ENCODE measurements at places on chromosomes 3 and 15. TPM values are rescaled to one million over a fixed set of nuclear protein-coding genes. Genes with fewer than 3 reads are reported as not detected.

The MNS1 gene
- total RNA-seq = 1.8 TPM

- DNase-seq = no peak
Observed at GRCh38 chr3:169509359-169509758, 154.2 kb downstream of the MECOM start.

GRCh38 chr3:194672876-194673275 lies 885 bp upstream of the LSG1 start:
- no peak for DNase-seq

- no peak for DNase-seq
Observed at GRCh38 chr15:47669221-47669620, 48.1 kb upstream of the SEMA6D start.

The CLDN18 gene
- not detected for total RNA-seq

- DNase-seq = no peak
Observed at GRCh38 chr15:42528970-42529369, 19.6 kb downstream of the LRRC57 start.

DNA sequence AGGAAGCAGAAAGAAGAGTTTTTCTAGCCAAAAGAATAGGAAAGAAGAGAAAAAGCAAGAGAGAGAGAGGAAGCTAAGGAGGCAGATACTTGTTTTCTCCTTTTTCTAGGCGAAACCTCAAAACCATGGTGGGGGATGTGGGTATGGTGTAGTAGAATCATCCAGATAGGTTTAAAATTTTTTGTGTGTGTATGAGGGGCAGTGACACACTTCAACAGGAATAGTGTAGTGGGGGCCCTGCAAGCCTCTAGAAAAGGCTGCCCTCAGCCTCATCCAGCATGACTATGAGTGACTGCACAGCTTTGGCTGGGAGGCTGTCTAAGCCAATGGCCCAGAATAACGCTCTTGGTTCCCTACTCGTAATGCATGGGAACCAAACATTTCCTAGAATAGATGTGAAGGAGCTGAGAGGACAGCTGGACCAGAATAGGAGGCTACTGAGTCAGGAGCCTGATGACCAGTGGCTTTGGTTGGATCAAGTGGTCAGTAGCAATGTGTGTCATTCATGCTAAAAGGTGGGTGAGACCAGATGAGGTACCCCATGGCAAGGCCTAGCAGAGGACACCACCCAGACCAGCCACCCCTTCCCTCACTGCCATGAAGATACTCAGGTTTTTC lies 24.4 kb downstream of the MOBP start:
- no peak for DNase-seq

- DNase-seq = no peak
Observed at GRCh38 chr3:113454057-113454456, 12.8 kb upstream of the CFAP44 start.

- DNase-seq = peak; percentile 84
Observed at GRCh38 chr15:73700041-73700842, 16.1 kb downstream of the CD276 start.

The LRRIQ4 gene
- not detected for total RNA-seq

The CISH gene
- total RNA-seq = 15.5 TPM

The COL6A5 gene
- not detected for total RNA-seq

- no peak for DNase-seq
Observed at GRCh38 chr3:194392576-194392975, 6.5 kb downstream of the GP5 start.

GRCh38 chr3:136685882-136686281 lies 66.3 kb downstream of the STAG1 start:
- no peak for DNase-seq

- DNase-seq = no peak
Observed at GRCh38 chr3:101039285-101039684, 46.1 kb upstream of the ABI3BP start.

The DUSP7 gene
- total RNA-seq = 12.4 TPM

The PLSCR5 gene
- not detected for total RNA-seq

- DNase-seq = no peak
Observed at GRCh38 chr3:151403246-151403645, 18.7 kb upstream of the P2RY12 start.

DNA sequence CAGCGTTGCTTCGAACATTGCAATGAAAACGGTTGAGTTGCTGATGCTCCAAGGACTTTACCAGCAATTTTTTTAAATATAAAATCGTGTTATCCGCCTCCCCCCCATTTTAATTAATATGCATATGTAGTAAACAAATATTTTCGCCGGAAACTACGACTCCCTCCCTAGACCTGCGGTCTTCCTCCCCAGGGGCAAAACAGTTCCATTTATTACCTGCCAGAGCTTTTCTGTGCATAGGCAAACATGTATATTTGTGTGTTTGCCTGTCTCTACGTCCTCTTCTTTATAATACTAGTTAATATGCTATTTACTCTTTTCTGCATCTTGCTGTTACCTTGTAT lies 593 bp upstream of the RSL24D1 start:
- no peak for DNase-seq

The GABRG3 gene
- not detected for total RNA-seq

DNA sequence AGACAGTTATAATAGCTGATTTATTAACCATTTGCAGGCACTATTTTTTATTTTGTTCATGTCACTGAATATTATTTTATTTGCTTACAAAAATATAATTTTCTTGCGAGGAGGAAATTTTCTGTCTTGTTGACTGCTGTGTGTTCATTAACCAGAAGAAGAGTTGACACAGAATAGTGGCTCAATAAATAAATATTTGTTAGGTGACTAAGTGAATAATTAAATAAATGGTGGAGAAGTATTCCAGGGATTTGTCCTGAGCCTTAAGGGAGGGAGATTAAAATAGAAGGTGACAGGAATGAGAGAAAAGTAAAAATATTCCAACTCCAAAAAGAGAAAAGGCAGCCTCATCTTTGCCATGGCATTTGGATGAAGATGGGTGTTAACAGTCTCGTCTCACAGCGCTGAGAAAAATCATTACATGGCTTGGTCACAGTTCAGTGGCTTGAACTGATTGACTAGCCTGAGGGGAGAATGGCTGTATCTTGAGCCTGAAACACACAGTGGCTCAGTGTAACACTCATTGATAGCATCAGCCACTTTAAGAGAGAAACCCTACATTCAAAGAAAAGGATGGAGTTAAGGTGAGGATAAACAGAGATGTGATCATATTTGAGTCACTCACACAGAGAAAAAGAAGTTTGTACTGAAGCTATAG lies 449.9 kb upstream of the NAALADL2 start:
- DNase-seq = no peak

- DNase-seq = no peak
Observed at GRCh38 chr3:172074032-172074431, 34.7 kb downstream of the FNDC3B start.

DNA sequence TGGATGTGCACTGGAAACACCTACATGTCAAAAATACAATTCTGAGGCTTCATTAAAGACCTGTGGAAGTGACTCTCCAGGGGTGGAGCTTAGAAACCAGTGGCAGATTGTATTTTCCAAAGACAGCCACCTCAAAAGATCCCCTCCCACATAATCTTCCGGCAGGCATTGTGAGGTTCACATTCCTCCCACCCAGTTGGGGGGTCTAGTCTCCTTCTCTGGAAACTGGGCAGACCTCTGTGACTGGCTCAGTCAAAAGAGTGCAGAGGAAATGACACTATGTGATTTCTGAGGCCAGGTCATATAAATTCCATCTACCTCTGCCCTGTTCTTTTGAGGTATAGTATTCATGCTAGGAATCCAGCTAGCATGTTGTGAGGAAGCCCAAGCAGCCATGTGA lies 1.9 kb upstream of the CFAP92 start:
- no peak for DNase-seq

DNA sequence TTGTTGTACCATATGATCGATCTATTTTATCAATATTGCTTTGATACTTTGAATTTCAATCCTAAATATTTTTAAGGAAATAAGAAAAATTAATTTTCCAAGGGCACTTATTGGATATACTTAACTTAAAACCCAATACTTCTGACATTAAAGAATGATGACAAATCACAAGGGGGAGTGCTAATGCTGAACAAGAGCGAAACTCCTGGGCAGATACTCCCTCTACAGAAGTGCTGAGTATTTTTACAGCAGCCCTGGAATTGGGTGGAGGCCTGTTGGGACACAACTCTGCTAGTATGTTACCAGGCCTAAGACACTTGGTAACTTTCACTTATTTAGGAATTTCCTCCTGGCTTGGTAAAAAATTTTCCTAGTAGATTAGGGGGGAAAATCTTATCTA lies 46.2 kb downstream of the DENND6A start:
- no peak for DNase-seq

GRCh38 chr3:8451696-8452095 lies 49.9 kb upstream of the LMCD1 start:
- DNase-seq = no peak

The MGA gene
- total RNA-seq = 53.8 TPM

The MORC1 gene
- 0.22 TPM for total RNA-seq

DNA sequence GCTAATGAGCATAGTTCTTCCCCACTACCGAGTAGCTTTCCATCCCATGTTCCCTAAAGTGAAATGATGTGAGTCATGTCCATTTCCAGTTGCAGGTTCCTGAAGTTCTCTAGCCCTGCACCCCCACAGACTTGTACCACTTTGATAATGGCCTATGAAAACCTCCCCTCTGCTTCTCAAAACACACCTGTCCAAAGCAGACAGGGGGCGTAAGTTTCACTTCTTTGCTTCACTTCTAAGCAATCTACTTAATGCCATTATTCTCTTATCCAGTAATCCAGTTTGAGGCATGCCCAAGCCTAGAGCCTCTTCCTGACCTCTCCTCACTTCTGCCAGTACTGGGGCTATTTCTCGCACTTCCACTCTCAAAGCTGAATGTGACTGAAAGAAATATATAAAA lies 305.1 kb downstream of the IGSF11 start:
- DNase-seq = no peak

The GOLGA6L7 gene
- total RNA-seq = not detected

DNA sequence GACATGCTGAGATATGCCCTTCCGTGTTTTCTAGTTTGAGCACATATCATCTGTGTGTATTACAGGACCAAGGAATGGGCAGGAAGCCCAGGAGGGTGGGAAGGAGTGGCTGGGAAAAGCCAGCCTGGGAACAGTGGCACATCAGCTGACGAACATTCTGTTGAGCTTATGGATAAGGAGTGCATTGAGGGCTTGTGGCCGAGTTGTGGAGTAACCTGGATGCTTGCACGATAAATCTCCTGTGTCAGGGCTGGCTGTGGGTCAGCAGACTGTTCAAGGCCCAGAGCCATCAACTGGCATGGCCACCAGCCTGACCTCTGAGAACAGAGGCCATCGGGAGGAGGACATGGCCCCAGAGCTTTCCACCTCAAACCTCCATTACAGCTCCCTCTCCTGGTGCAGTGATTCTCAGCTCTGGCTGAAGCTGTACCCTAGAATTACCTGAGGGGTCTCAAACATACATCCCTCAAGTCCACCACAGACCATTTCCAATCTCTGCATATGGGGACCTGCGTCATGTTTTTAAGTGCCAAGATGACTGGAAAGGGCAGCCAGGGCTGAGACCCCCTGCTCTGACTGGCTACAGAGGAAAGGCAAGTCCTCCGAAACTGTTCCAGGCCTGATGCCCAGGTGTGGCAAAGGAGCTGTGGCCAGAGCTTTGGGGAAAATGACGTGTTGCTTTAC lies 4.8 kb upstream of the VILL start:
- DNase-seq = peak; percentile 12

DNA sequence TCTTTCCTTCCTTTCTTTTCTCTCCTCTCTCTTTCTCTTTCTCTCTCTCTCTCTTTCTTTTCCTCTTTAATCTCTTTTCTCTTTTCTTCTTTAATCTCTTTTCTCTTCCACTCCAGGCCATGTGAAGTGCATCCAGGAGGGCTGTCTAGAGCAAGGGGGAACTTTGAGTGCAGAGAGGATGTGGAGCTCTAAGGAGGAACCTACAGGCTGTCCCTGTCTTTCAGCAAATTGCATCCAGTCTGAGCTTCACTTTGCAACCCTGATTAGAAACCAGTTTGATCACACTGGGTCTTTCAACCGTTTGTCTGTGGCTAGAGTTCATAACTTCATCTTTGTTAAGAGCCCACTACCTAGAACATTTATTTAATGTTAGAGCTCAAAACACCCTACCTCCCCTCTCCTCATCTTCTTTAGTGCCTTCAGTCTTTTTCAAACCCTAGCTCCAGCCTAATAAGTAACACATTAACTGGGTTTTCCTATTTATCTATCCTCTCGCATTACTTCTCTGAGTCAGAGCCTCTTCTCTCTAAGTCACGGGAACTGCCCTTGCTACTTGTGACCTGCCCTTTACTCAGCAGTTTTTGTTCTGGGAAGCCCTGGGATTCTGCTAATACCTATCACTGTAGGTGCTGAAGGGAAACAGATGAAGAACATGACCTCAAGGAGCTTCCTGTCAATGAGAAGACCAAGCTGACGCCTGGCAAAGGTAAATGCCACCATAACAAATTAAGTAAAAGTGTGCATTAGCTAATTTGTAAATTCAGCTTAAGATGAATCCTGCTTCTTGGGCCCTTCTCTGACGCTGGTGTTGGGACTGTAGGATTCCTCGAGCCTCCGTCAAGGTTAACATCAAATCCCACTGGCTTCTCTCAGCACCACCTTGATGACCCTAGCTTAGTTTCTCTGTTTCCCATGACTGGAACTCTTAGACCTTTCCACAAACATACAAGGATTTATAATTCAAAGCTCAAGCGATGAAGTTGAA lies at the start of gene GCNT3:
TSS of gene GCNT3 (plus strand) at position 508 of the 985 bp plus-strand sequence. CDS start 6,456 bp downstream, outside the sequence.
- DNase-seq = no peak

GRCh38 chr3:47522082-47522987 lies 8.8 kb upstream of the ELP6 start:
- peak; percentile 78 for DNase-seq

DNA sequence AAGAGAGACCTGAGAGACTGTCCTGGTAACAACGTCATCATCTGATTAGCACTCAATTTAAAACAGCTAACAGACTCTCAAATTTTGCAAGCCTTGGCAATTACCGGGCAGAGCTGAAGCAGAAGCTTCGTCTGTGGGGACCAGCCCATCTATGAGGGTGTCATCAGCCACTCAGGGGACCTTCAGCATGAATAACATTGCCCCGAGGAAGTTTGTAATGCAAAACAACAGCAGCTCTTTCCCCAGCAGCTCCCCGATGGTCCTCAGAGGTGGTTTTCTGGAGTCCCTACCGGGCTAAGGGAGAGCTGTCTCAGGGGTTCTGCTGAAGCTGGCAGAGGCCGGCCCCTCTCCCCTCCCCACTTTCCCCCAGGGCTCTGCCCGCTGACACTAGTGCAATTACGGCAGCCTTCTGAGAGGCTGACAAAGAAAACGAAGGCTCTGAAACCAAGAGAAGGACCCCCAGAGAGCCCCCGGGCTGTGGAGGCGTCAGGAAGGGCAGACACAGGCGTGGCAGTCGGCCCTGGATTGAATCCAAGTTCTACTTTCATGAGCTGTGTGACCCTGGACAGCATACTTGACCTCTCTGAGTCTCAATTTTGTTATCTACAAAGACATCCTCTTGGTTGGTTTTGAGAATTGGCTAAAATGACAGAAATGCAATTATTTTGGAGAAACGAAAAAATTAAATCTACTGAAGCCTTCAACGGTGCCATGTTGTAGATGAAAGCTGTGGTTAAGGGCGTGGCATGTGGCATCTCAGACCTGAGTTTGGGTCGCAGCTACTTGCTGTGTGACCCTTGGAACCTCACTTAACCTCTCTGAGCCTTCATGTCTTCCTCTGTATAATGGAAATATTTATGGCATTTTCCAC lies 102.1 kb upstream of the TLE3 start:
- DNase-seq = no peak

- no peak for DNase-seq
Observed at GRCh38 chr3:48047841-48048464, 31.7 kb upstream of the MAP4 start.

The ADAMTS7 gene
- total RNA-seq = 17.7 TPM

The SERPINI2 gene
- total RNA-seq = not detected

The SMCO1 gene
- not detected for total RNA-seq
